Astrocyte of the spinal cord (primary cell): ENCODE measurements at places on chromosomes 2 and 18.

GRCh38 chr2:122081751-122082150 is 326.3 kb downstream of the TSN start:
- no peak for DNase-seq

- no peak for DNase-seq
These were observed 109.4 kb downstream of the GYPC start for GRCh38 chr2:126765395-126765794.

DNA sequence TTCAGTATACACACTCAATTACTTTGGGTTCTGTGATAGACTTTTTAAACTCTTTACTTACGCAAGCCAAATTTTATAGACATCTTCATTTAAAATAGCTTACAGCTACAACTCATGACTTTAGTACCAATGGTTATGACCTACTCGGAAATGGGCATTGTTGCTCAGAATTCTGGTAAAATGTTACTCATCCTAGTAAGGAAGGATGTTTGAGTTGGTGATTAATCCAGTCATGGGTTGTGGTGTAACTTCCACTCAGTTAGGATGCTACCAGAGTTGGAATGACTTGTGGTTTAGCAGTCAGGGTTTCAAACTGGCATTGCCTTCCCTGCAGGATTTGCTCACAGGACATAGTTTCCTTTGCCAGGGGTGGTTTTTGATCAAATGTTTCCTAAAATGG is 7.4 kb upstream of the NPC1 start:
- DNase-seq, result peak; percentile 79

GRCh38 chr2:206556357-206556949 is 85.8 kb upstream of the FAM237A start:
- DNase-seq, result peak; percentile 63

DNA sequence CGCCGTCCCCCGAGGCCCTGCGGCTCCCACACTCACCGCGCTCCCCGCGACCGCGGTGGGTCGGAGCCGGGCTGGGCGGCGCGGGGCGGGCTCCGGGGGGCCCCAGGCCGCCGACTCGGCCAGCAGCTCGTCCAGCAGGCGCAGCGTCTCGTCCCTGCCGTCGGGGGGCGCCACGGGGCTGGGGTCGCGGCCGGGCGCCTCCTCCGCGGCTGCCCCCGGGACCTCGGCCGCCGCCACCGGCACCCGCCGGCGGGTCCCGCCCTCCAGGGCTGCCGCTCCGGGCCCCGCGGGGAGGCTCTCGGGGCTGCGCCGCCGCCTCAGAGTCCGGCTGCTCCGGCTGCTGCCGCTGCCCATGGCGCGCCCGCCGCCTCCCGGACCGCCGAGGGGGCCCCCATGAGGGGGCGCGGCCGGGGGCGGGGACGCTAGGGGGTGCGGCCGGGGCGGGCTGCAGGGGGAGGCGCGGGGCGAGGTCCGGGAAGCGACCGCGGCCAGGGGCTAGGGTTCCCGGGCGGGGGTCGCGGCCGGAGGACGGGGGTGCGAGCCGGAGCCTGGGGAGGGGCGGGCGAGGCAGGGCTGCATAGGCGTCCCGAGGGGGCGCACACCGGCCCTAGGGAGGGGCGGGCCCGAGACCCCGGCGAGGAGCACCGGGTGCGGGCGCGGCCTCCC is at the start of gene CYS1:
CYS1 (minus strand) TSS at position 542 of the 666 bp plus-strand sequence; CDS start at position 354, 188 bp downstream.
- no peak for DNase-seq

GRCh38 chr2:155830817-155831579 is 501.5 kb downstream of the NR4A2 start:
- DNase-seq, result no peak

DNA sequence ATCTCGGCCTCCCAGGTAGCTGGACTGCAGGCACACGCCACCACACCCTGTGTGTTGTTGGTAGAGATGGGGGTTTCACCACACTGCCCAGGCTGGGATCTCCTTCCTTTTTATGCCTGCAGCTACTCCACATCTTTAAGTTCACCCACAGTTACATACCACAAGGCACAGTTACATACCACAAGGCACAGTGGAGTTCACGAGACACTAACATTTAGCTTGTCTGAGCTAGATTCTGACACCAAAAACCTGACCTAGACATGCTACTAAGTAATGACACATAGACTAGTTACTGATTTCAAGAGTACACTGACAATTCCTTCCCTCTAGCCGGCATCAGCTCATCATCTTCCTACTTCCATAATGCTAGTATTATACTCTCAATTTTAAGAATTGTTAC is 4.3 kb downstream of the POLR2D start:
- DNase-seq, result no peak

- no peak for DNase-seq
These were observed 46.7 kb upstream of the KCNF1 start for GRCh38 chr2:10864861-10865636.

- DNase-seq, result no peak
These were observed 78.8 kb downstream of the MBP start for GRCh38 chr18:77053616-77054287.

GRCh38 chr2:130827502-130828251 is 9.0 kb upstream of the ARHGEF4 start:
- peak; percentile 88 for DNase-seq

DNA sequence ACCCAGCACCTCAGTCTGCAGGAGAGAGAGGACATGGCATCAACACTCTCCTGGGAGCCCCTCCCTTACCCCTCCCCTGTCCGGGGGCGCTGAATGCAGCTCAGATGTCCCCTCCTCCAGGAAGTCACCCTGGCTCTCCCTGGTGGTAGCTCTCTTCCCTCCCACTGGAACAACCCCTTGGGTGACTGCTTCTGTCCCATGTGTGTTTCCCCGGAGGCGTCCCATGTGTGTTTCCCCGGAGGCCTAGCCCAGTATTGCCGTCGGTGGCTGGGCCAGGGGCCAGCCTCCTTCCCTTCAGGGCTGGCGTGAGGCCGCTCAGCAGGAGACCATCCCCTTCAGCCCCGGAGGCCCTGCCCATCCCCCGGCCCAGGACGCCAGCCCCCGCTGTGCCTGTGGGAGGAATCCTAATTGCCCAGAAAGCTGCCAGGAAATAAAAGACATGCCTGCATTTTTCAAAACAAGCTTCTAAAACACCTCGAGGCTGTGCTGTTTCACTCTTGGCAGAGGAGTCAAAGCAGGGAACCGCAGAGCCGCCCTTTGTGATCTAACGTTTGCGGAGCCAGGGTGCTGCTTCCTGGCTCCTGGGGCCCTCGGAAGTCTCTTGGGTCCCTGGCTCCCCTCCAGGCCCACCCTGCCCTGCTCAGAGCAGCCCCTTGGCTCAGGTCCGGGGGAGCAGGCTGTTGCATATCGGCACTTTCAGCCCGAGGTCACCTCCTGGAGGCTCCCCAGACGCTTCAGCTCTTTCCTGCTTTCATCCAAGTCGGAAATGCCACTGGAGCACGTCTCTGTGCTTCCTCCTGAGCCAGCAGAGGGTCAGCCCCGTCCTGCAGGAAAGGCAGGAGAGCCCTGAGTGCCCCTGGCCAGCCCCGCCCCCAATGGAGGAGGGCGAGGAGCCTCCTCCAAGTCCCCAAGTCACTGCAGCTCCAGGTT is 11.4 kb downstream of the SNED1 start:
- DNase-seq, result peak; percentile 96

- no peak for DNase-seq
These were observed 9.9 kb upstream of the SLC9A4 start for GRCh38 chr2:102463160-102463559.

GRCh38 chr18:832085-832681 is 20.1 kb upstream of the YES1 start:
- DNase-seq, result no peak

DNA sequence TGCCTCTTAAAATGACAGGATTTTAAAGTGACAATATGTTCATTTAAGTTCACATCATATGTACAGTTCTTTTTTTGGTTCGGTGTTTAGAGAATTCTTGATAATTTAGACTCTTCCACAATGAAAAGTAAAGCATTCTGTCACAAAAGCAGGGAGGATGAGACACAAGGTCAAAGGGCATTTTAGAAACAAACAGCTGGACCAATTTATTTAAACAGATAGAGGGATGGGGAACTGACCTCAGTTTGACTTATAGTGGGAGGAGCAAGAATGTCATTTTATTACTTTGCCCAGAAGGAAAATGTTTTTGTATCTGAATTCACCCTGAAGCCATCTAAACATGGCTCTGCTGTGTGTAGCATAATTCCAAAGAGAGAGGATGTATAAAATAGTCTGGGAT is 128.5 kb downstream of the MEIS1 start:
- DNase-seq, result no peak

GRCh38 chr2:30127016-30127893 is 19.6 kb upstream of the YPEL5 start:
- no peak for DNase-seq

GRCh38 chr2:105786231-105787230 is 41.8 kb downstream of the NCK2 start:
- no peak for DNase-seq

DNA sequence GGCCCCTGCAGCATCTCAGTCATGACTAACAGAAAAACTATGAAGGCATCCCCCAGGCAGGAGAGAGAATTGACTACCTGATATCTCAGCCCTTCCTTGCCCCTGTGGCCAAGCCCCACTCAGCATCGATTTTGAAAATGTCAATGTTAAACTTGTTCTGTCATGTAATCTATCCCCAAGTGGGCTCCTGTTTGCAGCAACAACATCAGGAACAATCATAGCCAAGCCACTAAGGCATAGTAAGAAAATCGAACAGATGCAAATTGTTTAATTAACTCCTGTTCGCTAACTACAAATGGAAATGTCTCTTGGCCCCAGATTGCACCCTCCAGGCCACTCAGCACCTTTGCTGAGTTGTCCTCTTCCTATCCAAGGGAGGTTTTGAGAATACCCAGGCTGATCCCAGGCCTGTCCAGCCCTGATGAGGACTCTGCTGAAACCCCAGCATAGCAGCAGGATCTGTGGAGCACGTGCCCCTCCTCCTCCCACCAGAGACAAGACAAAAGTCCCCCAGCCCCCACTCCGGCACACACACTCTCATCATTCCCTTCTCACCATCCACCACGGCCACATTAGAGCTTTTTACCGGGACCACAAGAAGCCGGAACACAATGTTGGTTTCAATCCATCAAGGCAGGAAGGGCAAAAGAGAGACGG is 150.1 kb downstream of the TNS1 start:
- no peak for DNase-seq

DNA sequence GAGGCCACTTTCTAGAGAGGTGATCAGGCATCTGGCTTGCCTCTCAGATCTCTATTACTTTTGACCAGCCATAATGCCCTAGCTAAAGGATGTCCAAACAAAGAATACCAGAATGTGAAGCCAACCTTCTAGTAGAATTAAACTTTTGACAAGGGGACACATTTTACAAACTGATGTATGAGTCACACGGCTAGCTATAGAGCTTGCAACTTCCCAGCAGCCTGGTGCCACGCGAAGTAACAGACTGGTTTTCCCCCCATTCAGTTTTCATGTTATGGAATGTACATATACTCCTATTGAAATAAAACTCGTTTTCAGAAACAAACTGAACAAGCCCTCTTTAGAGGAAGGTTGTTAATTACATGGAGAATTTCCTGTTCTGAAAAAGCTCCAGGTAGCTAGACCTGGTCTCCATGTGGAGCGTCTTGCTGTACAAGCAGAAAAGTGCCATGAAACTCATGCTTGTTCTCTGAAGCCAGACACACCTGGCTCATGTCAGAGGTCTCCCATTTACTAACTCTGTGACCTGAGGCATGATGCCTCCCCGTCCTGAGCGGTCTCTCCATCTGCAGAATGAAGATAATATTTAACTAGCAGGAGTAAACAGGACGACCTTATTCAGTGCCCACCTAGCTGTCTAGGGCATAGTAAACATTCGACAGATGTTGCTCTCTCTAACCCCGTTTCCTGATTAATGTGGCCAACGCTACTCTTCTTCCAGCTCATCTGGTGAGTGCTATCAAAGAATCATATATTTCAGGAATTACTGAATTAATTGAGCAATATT is 81.5 kb upstream of the MAP3K20 start:
- DNase-seq, result no peak

GRCh38 chr2:177331466-177331997 is 61.0 kb upstream of the AGPS start:
- DNase-seq, result no peak

DNA sequence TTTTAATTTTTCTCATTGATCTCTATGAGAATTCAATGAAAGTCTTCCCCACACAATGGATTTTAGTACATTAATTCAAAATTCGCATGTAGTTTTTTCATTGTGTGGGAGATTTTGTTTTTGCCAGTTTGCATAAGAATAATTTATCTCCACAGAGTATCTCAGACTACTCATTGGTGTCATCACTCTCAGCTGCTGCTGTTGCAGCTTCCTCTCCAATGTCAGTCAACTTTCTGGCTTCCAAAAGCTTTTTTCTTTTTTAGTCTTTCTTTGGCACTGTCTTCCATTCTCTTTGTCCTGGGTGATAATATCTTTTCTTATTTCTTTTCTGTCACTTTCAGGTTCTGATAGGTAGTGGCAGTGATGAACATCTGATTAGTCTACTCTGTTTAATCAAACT is 50.5 kb downstream of the PTRHD1 start:
- no peak for DNase-seq

- no peak for DNase-seq
These were observed 31.5 kb downstream of the USP34 start for GRCh38 chr2:61439241-61440002.

GRCh38 chr2:73205611-73206010 is 3.2 kb downstream of the NOTO start:
- no peak for DNase-seq

DNA sequence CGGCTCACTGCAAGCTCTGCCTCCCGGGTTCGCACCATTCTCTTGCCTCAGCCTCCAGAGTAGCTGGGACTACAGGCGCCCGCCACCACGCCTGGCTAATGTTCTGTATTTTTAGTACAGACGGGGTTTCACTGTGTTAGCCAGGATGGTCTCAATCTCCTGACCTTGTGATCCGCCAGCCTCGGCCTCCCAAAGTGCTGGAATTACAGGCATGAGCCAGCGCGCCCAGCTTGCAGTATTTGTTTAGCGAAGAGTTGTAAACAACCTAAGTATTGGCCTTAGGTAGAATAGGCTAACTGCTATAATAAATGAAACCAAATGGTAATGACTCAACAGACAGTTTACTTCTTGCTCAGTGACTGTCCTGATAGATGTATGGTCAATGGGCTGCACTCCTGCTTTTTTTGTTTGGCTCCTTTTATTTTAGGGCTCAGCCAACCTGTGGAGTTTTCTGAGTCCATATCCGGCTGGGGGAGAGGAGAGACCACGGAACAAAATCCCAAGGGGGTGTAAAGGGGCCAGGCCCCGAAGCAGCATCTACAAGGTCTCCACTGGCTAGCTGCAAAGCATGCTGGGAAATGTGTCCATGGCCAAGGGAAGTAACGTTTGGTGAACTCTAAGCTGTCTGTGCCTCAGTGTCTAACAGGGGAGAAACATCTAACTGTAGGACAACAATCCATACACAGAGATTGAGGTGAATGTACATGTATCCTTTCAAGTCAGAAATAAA is 841.0 kb upstream of the ID2 start:
- no peak for DNase-seq

GRCh38 chr2:236793023-236794011 is 223.7 kb downstream of the ACKR3 start:
- DNase-seq, result no peak

GRCh38 chr2:82814146-82814545 is 1644.9 kb downstream of the SUCLG1 start:
- no peak for DNase-seq

- DNase-seq, result no peak
These were observed 735.9 kb downstream of the ERBB4 start for GRCh38 chr2:211802666-211803065.

GRCh38 chr2:13050764-13051163 is 334.0 kb downstream of the TRIB2 start:
- DNase-seq, result peak; percentile 52
